Foreskin fibroblast (primary cell): ENCODE measurements at places on chromosomes 12 and 14.
A peak's percentile ranks its signal among the peaks of the same experiment; 100 is the strongest.

DNA sequence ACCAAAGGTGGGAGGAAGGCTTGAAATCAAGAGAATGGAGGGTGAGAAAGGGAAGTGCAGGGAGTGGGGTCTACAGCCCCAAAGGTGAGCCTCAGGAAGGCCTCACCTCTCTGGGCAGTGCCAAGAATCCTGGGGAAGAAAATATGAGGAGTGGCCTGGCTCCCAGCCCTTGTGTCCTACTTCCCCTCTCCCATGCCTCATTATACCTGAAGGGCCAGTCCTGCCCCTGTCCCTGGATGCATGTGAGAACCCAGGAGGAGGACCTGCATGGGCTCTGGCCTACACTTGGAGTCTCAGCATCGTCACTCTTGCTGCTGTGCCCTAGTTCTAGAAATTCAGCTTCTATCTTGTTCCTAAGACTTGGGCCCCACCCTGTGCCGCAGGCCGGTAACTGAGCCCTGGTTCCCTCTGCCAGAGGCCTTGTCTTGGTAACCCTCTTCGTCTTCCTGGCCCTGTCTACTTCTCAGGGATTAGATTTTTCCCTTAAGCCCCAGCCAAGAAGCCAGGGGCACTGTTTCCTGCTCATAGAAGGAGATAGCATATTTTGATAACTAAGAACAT lies 10.9 kb upstream of the MYH7 start:
- DNase-seq: no peak

- peak; percentile 70 for DNase-seq
Measured at GRCh38 chr14:32635061-32635719, 303.5 kb upstream of the NPAS3 start.

- DNase-seq: peak; percentile 23
Measured at GRCh38 chr12:111443086-111443485, 37.4 kb downstream of the SH2B3 start.

DNA sequence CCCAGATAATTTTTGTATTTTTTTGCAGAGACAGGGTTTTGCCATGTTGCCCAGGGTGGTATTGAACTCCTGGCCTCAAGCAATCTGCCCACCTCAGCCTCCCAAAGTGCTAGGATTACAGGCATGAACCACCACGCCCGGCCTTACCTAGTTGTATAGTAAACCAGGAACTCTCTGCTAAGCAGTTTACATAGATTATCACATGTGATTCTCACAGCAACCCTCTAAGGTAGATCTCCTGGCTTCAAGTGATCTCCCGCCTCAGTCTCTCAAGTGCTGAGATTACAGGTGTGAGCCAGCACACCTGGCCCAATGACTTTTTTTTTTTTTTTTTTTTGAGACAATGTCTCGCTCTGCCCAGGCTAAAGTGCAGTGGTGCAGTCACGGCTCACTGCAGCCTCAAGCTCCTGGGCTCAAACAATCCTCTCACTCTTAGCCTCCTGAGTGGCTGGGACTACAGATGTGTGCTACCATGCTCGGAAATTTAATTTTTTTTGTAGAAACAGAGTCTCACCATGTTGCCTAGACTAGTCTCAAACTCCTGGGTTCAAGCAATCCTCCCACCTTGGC lies 26.0 kb upstream of the ATP2A2 start:
- DNase-seq: no peak

GRCh38 chr12:14723763-14724162 lies 27.4 kb upstream of the GUCY2C start:
- DNase-seq: peak; percentile 32

GRCh38 chr12:46549527-46550265 lies 177.1 kb upstream of the SLC38A2 start:
- DNase-seq: peak; percentile 90

- DNase-seq: no peak
Measured at GRCh38 chr14:59320361-59320760, 131.9 kb downstream of the DAAM1 start.

GRCh38 chr14:72472845-72473244 lies 421.1 kb downstream of the DPF3 start:
- no peak for DNase-seq

DNA sequence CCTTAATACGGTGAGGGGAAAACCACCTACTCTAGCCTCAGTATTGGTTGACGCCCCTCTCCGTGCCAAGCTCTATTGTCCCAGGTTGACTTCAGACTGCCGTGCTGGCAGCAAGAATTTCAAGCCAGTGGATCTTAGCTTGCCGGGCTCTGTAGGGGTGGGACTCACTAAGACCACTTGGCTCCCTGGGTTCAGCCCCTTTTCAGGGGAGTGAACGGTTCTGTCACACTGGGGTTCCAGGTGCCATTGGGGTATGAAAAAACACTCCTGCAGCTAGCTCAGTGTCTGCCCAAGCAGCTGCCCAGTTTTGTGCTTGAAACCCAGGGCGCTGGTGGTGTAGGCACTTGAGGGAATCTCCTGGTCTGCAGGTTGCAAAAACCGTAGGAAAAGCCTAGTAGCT lies 107.1 kb downstream of the NUBPL start:
- no peak for DNase-seq

GRCh38 chr12:121018860-121019617 lies 2.8 kb upstream of the C12orf43 start:
- no peak for DNase-seq

DNA sequence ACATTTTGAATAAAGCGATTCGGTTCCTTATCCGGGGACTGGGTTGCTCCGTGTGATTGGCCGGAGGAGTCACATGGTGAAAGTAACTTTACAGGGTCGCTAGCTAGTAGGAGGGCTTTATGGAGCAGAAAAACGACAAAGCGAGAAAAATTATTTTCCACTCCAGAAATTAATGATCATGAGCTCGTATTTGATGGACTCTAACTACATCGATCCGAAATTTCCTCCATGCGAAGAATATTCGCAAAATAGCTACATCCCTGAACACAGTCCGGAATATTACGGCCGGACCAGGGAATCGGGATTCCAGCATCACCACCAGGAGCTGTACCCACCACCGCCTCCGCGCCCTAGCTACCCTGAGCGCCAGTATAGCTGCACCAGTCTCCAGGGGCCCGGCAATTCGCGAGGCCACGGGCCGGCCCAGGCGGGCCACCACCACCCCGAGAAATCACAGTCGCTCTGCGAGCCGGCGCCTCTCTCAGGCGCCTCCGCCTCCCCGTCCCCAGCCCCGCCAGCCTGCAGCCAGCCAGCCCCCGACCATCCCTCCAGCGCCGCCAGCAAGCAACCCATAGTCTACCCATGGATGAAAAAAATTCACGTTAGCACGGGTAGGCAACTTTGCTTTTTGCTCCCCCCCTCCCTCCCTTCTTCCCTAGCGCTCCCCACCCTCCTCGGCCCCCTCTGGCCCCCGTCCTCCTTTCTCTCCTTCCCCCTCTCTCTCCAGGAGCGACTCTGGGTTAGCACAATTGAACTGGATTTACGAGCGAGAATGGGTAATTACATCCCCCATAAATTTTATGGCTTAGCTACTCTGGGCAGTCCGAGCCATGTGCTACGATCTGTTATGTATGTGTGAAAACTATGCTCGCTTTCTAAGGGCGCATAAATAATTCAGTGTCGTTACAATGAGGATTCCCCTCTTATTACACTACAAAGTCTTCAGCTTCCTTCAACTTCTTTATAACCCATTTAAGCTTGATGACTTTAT lies at the start of gene HOXC4:
TSS of gene HOXC4 (plus strand) at position 85 of the 991 bp plus-strand sequence. CDS start at position 173, 88 bp downstream.
- DNase-seq: no peak

DNA sequence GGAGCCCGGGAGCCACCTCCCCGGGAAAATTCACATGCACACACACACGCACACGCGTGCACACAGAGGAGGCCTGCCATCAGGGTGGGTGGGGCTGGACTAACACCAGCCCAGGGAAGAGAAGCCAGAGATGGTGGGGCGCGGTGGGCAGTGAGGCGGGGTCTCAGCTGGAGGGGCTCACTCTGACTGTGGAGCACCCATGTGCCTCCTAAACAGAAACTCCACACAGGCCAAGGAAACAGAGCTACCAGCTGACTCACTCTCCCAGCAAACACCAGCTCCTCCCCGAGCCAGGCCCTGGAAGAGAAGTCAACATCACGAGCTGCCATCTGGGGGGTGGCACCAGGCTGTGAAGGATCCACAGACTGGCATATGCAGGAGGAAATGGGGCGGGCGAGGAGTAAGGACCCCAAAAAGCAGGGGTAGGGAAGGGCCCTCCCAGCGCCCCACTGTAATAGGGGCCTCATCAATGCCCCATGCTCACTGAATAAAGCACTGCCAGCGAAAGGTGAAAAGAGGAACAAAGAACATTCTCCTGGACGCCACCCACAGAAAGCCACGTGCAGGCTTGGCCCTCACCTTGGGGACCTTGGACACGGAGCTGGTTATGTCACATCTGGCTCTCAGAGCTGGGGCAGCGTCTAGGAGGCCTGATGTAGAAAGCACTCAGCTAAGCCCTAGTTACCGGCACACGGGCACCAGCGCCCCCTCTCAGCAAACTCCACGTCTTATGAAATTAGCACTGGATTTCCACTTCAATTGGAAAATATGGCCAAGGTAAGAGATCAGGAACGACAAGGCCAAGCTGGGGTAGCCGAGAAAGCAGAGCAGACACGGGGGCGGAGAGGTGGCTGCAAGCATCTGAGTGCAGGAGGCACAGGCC lies 8.4 kb upstream of the INF2 start:
- peak; percentile 80 for DNase-seq

DNA sequence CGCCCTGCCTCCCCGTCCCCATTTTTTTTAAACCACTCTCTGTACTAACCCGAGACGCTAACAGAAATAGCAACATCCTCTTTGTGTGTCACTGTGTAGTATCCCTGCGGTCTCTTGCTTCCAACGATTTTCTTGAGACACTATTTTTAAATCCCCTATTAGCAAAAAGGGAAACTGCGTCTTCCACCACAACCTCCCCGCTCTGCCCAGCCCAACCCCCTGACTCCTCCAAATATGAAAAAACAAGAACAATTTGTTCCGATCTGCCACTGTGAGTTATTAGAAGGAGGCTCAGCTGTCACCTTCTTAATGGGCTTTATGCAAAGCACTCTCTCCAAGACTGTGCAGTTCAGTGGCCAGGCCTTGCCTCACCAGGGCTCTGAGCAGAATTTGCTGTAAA lies 76.3 kb downstream of the MAP1LC3B2 start:
- DNase-seq: no peak

- no peak for DNase-seq
Measured at GRCh38 chr12:124456652-124457152, 110.7 kb downstream of the NCOR2 start.

GRCh38 chr14:38210587-38211216 lies 3.0 kb downstream of the SSTR1 start:
- peak; percentile 87 for DNase-seq

DNA sequence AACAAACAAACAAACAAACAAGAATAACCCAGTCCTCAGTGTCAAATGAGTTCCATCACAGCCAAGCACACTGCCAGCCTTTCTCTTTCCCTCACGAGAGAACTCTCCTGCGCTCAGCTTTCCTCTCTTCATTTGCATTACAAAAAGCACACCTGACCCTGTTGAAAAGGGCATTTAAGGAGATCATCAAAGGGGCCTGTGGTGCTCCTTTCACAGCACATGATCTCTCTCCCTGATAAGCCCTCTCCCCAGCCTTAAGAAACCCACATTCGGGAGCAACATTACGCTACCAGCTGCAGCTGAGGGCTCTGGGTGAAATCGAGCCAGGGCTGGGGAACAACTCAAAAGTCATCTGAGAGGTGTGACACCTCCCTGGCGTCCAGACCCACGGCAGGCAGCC lies 165.6 kb upstream of the TMCC3 start:
- DNase-seq: no peak

GRCh38 chr12:51814311-51815088 lies 34.0 kb downstream of the FIGNL2 start:
- peak; percentile 93 for DNase-seq

DNA sequence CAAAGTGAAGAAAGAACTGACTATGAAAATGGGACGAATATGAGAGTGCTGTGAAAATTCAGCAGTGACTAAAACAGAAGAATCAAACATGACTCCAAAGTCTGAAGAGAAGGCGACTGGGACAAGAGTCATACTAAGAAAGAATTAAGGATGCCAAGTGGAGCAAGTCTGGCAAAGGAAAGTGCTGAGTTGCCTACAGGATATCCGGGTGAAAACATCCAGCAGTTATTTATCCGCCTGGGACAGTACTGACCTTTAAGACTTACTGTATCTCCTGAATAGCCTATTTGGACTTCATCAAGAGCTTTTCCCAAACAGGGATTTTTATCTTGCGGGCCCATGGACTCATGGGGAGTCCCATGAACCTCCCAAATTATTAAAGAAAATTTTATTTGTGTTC lies 41.1 kb downstream of the KICS2 start:
- peak; percentile 62 for DNase-seq

DNA sequence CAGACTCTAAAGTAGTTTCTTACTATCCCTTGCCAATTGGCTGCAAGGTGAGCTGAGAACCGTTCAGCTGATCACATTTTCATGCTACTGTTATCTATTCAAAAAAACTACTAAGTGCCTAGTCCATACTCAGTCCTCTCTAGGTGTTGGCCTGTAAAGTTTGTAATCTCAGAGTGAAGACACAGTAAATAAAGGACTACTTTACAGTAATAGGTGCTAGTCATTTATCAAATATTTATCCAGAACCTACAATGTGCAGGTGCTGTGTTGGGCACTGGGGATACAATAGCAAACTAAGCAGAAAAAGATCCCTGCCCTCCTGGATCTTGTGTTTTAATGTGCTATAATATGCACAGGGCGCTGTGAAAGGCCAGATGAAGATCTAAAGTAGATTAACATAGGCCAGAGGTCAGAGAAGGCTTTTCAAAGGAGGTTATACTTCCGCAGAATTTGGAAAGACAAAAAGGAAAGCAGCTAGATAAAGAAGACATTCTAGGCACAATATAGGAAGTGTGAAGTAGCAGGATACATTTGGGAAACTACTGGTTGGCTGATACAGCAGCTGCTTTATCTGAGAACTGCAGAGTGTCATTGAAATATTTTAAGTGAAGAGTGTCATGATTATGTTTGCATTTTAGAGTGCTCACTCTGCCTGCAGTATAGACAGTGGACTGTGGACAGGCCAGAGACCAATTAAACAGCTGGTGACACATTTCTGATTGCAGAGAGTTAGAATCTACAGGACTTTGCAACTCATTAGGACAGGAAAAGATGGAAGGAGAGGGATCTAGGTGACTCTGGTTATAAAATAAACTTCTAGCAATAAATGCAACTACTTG lies 8.0 kb upstream of the ACTR10 start:
- no peak for DNase-seq

- DNase-seq: no peak
Measured at GRCh38 chr12:102468261-102468915, 12.0 kb downstream of the IGF1 start.

GRCh38 chr14:57038689-57039088 lies 228.4 kb upstream of the OTX2 start:
- no peak for DNase-seq

GRCh38 chr12:130661486-130662255 lies 54.4 kb downstream of the RIMBP2 start:
- peak; percentile 8 for DNase-seq

DNA sequence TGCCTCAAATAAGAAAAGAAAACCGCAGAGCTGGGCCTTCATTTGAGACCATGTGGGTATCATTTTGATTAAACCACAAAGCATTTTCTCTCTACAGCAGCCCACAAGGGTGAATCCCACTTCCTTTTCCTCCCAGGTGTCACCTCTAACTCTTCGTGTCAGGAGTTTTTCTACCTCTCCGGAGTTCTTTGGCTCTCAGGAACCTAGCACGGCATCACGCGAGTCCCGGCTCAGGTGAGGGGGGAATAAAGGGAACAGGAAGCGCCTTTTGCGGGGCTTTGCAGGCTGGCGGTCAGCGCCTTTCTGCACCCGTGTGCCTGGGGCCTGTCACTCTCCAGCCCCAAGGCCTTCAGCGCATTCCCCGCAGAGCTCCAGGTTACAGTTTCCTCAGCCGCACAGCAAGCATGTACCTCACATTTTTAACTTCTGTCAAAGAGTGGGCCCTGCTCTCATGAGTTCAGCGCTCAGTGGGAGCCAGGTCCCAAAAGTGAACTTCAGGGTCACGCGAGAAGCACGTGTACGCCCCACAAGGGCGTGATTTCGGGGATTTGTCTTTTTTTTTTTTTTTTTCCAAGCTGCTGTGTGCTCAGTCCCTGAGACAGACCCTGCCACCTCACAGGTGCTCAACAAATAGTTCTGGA lies 740 bp upstream of the PRPF40B start:
- peak; percentile 28 for DNase-seq
